ENCODE measurements at places on chromosomes 7 and 10. TPM values are rescaled to one million over a fixed set of nuclear protein-coding genes. Genes with fewer than 3 reads are reported as not detected.

CTAGE6 gene
- 0.25 TPM for total RNA-seq

LLCFC1 gene
- total RNA-seq = not detected

GIMAP4 gene
- total RNA-seq = 4.7 TPM

TMEM229A gene
- 0.74 TPM for total RNA-seq

TNS3 gene
- total RNA-seq = 7.4 TPM

PLAC9 gene
- total RNA-seq = 1.7 TPM

SLC26A3 gene
- total RNA-seq = not detected

PNLIPRP2 gene
- total RNA-seq = not detected

CRPPA gene
- 4.4 TPM for total RNA-seq

FAM221A gene
- 6.9 TPM for total RNA-seq

FRMPD2 gene
- 4.2 TPM for total RNA-seq

ERVW-1 gene
- not detected for total RNA-seq

PRKCQ gene
- 2.2 TPM for total RNA-seq

SLC26A5 gene
- not detected for total RNA-seq

NPY gene
- 26.1 TPM for total RNA-seq

All from temporal lobe (tissue), 4 donors.